ENCODE measurements at places on chromosomes 1 and 21.
A peak's percentile ranks its signal among the peaks of the same experiment; 100 is the strongest.

DNA sequence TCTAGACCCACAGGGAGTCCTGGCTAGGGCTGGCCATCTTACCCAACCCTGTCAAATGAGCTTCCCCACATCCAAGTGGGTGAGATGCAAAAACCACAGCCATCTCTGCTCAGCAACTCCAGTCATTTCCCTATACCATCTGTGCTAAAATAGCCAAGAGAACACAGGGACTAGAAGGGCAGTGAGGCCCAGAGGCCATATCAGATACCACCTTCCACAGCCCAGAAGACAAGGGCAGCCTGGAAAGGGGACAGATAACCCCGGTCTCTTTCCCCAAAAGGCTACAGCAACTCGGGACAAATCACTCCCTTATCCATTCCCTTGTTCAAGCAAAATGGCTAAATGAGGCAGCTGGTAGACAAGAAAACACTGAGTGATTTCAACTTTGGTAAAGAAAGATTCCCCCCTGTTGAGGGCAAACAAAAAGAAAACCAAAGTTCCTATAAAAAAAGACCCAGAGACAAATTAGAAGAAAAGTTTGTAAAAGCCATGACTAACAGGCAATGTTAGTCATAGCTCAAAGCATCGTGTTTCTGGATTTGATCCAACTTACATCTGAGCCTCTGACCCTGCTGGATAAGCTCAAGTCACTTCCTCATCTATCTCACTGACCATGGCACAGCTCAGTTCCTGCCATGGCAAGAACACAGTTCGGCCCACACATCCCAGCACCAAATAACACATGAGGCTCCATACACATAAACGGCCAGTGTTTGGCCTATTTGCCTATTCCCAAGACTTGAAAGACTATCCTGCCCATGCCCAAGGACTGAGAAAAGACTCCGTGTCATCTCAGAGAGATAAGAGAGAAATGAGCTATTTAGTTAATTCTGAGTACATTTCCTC lies 3.1 kb downstream of the LAMB3 start:
- H3K27me3 ChIP-seq: no peaks in the 10 kb centered on the region
- no peak for DNase-seq
- peak overlapping the region; percentile 83 for H3K27ac ChIP-seq
- peaks cover 36% of the 10 kb centered on the region for H3K4me1 ChIP-seq

- no peak overlapping the region for H3K4me3 ChIP-seq
- H3K4me1 ChIP-seq: no peaks in the 10 kb centered on the region
- no peak for DNase-seq
Measured at GRCh38 chr1:37714689-37715088, 22.4 kb downstream of the CDCA8 start.

DNA sequence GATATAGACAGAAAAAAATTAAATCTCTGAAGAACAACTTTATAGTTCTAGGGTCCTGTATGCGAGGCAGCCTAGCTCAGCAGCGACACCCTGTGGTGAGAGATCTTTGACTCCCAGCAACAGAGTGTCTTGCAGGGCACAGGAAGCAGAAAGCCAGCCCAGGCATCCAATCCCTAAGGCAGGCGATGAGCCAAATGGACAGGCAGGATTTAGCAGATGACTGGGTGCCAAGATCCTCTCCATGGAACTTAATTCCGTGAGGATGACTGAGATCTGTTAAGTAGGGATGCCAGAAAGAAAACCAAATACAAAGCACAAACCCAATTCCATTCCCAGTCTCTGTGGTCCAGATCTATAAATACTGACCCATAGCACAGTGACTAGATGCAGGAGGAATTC lies 38.8 kb downstream of the HLCS start:
- peak; percentile 92 for DNase-seq
- H3K4me1 ChIP-seq: peaks cover 4% of the 10 kb centered on the region
- no peak overlapping the region for H3K4me3 ChIP-seq
- H3K27me3 ChIP-seq: no peaks in the 10 kb centered on the region
- H3K27ac ChIP-seq: no peak overlapping the region

GRCh38 chr1:203464226-203464625 lies 11.4 kb upstream of the PRELP start:
- no peak overlapping the region for H3K4me3 ChIP-seq
- peaks cover 5% of the 10 kb centered on the region for H3K4me1 ChIP-seq
- H3K36me3 ChIP-seq: no peaks in the 10 kb centered on the region
- H3K27ac ChIP-seq: peak overlapping the region; percentile 61
- no peak for DNase-seq

DNA sequence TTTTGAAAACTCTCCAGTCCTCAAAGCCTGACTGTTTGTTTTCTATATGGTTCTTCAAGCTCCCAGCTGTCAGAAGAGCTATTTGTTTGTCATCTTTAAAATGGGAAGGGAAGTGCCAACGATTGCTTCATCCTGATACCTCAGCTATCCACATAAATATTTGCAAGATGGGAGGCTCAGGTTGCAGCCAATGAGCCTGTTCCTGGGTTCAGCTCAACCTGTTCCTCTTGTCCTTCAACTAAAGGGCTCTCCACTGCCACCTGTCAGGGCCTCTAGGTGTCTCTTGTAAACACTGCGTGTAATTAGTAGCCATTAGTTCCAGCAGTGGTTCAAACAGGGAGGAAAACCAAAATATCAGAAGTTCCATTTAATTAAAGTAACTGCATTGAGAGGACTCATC lies 445.1 kb downstream of the AJAP1 start:
- no peaks in the 10 kb centered on the region for H3K36me3 ChIP-seq
- H3K27me3 ChIP-seq: no peaks in the 10 kb centered on the region
- H3K4me1 ChIP-seq: no peaks in the 10 kb centered on the region
- H3K4me3 ChIP-seq: no peak overlapping the region

GRCh38 chr1:89337903-89338302 lies 26.0 kb upstream of the GBP6 start:
- H3K27ac ChIP-seq: no peak overlapping the region
- DNase-seq: no peak
- H3K27me3 ChIP-seq: no peaks in the 10 kb centered on the region
- H3K4me3 ChIP-seq: no peak overlapping the region

All from lung (tissue), 17 donors.